Right lung (tissue), 10 donors: ENCODE measurements at places on chromosomes 1 and 21. TPM values are rescaled to one million over a fixed set of nuclear protein-coding genes. Genes with fewer than 3 reads are reported as not detected.

The PTCH2 gene
- polyA plus RNA-seq, result 9.7 TPM

The IGSF3 gene
- polyA plus RNA-seq, result 50.1 TPM

The TFF2 gene
- not detected for polyA plus RNA-seq

The ZFP69B gene
- 5.9 TPM for polyA plus RNA-seq

The SLC1A7 gene
- polyA plus RNA-seq, result 0.82 TPM

The HPCA gene
- 0.15 TPM for polyA plus RNA-seq
